ENCODE measurements at places on chromosomes 5 and 9. TPM values are rescaled to one million over a fixed set of nuclear protein-coding genes. Genes with fewer than 3 reads are reported as not detected.

DNA sequence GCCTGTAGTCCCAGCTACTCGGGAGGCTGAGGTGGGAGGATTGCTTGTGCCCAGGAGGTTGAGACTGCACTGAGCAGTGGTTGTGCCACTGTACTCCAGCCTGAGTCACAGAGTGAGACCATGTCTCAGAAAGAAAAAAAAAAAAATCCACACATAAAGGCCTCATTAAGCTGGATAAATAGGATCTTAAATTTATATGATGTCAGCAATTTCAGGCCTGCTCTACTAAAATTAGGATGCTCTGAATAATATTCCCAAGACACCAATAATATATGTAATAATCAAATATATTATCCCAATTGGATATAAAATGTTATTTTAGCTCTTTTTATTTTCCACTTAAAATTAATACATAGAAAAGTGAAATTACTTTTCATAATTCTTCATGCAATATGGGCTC lies 43.6 kb downstream of the NLN start:
- DNase-seq, result no peak

GRCh38 chr9:13428766-13429165 lies 149.3 kb upstream of the MPDZ start:
- DNase-seq, result no peak

- DNase-seq, result no peak
Measured at GRCh38 chr5:167063116-167063515, 1228.3 kb upstream of the WWC1 start.

DNA sequence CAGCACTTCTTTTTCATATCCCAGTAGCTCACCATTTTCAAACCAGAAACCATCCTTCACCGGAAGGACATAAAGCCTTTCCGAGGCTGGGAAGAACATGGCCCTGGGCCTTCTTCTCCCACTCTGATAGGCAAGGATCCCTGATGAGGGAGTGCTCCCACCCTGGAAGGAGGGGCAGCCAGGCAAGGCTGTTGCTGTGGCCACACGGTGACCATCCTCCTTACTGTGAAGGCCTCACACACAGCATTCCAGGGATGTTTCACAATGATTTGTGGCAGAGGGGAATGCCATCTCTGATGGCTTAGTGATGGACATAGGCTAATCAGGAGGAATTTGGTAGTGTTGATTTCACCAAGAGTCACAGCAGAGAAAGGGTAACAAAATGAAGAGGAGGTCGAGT lies 130.7 kb downstream of the ADAMTS12 start:
- no peak for DNase-seq

DNA sequence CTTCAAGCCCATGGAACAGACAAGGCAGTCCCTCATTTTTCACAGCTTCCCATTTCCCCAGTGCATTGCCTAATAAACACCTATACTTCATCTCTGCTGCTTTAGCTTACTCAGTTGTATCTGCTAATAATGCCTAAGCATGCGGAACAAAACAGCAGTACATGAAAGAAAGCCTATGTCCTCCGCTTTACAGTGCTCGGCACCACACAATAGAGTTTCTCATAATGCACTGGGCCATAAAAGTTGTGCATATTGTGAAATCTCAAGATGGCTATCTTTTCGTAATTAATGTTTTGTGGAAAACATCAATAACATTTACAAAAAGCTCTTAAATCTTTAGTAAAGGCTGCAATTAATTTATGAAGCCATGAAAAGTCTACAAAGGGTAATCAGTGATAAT lies 69.3 kb downstream of the DENND1A start:
- no peak for DNase-seq

GRCh38 chr9:124752967-124753366 lies 18.1 kb downstream of the NR6A1 start:
- no peak for DNase-seq

DNA sequence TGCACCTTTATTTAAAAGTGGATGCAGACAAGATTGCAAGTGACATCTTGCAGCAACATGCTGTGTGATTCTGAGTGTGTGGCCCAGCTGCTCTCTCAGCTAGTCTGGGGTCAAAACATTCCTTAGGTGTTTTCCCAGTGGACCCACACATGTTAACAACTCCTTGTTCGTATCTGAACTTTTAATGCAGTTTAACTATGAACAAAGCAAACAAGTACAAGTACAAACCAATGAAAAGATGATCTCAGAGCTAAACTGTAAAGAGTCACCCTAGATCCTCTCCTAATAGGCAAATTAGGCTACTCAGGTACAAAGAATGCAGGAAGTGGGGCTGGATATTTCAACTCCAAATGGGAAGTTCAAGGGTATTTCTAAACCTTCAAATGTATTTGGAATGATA lies 108.4 kb downstream of the ENTREP1 start:
- no peak for DNase-seq

DNA sequence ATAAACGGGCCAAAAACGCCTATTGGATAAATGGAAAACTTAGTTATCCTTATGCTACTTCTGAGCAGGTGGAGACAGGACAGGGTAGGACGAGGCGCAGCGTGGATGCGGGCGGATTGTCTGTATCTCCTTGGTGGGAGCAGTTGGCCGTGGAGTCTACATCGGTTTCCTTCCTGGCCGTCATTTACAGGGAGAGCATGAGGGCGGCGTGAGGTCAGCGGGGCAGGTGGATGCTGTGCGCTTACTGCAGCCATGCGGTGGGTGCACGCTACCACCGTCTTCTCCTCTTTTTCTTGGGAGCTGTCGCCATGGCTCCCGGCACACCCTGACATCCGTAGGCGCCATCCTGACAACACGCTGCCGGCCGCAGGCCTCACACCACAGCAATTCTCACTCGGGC lies 121.3 kb downstream of the ADAMTS2 start:
- DNase-seq, result no peak

DNA sequence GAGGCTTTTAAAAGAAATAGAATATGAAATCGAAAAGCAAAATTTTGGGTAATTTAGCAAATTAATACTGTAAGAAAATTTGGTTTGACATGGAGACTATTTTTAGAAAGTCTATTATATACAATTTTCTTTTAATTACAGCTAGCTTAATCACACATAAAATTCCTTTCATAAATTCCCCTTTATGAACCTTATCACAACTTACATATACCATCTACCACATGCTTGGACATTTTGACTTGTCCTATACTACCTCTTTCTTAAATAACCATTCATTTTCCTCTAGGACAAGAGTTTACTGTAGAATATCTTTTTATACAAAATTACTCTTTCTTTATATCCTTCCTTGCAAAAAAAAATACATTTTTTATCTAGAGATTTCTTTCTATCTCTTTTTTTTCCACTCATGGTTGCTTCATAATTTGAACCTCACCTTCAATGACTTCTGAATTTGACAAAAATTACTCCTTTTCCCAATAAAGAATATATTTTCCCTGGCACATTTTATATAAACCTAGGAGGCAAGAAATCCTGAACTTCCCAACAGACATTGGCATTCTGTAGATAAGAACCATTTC lies 34.0 kb upstream of the SYK start:
- no peak for DNase-seq

GRCh38 chr9:85744480-85744879 lies 2.7 kb upstream of the AGTPBP1 start:
- no peak for DNase-seq

GRCh38 chr9:69572611-69573010 lies 99.6 kb downstream of the APBA1 start:
- DNase-seq, result no peak

DNA sequence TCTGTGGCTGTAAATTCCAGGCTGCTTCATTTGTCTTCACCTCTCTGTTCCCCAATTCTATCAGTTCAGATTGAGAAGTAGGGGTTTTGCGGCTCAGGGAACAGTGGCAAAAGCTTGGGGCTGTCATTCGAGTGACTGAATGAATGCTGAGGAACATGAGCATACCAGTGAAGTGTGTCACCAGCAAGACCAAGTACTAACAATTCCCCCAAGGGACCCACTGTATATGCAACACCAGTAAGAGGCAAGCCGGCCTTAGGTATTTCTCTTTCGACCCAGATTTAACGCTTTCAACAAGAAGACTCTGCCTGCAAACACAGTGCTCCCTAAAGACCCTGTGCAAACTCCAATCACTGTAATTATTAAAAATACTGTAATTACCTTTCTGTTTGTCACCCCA lies 25.8 kb downstream of the KLHL3 start:
- no peak for DNase-seq

DNA sequence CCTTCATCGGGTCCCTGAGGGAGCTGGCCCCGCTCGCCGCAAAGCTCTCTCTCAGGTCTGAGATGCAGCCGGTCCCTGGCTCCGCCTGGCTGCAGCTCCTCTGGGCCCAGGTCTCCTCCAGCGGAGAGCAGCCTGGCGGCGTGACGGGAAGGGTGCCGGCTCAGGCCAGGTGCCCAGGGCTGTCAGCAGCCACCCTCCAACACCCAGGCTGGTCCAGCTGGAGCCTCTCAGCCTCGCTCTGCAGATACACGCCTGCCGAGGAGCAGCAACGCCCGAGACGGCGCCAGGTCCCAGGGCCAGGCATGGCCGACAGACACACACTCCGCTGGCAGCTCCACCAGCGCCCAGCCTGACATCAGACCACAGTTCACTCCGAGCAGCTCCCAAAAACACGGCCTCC lies 25.6 kb downstream of the FAM163B start:
- DNase-seq, result no peak

- DNase-seq, result no peak
Measured at GRCh38 chr9:3916411-3916810, 383.5 kb downstream of the GLIS3 start.

DNA sequence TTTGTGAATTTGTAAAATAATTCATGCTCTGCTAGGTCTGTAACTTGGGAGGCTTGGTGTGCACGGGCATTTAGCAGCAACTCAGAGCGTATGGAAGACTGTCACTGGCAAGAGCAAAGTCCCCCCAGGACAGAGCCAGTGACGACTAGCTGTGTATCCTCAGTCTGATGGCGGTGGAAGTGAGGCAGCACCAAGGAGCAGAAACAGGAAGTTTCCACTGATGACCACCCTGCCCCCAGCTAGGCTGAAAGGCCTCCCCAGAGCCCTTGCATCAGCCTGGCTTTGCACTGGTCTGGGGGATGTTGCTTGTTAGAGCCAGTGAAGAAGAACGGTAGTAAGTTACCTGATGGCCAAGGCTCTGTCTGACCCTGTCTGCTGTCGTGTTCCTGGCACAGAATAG lies 66.8 kb upstream of the ABL1 start:
- DNase-seq, result no peak

Gene MRPL36
- total RNA-seq, result 32.4 TPM

Gene GARNL3
- 2.5 TPM for total RNA-seq

Gene IL4
- 4.5 TPM for total RNA-seq

Gene AJM1
- 5.6 TPM for total RNA-seq

Gene CDKN2A
- total RNA-seq, result not detected

Gene CCDC180
- 18.1 TPM for total RNA-seq

Gene UBAP2
- total RNA-seq, result 29.7 TPM

Gene PLCXD3
- not detected for total RNA-seq

Gene CCDC183
- 6.6 TPM for total RNA-seq

Gene TAS2R1
- total RNA-seq, result not detected

Gene NR4A3
- total RNA-seq, result 5.1 TPM

Gene SLC46A2
- total RNA-seq, result 0.27 TPM
